ENCODE measurements at places on chromosomes 5 and 9.

- DNase-seq: no peak
Measured at GRCh38 chr5:133249593-133249992, 197.8 kb downstream of the HSPA4 start.

DNA sequence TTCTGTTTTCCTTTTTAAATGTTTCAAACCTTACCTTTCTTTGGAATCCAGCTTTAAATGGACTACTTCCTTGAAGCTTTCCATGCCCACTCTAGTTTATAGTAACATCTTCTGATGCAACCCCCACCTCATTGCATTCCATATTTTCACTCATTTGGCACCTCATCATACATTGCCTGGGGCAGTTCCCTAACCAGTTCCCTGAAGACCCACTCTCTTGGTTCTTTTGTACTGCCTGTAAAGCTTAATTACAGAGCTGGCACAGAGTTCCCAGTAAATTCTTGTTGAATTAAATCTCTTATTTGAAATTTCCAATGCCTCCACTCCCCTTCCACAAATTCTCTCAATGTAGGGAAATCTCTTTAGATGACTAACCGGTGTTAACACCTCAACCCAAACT, 257.2 kb downstream of the ARRDC3 start:
- DNase-seq: no peak

DNA sequence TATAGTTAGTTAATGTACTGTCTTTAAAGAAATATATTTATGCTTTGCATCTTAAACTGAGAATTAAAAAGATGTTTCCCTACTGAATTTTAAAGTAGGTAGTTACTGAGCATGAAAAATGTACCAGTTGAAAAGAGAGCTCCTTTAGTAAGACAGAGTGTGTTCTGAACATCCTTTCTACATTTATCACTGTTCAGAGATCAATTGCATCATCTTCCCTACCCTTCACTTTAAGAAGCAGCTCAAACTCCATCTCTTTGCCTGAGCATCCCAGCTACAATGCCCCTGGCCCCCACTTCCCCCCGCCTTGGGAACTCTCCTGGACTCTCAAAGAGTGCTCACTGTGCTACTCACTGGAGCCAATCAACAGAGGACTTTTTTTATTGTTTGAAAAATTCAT, 164.7 kb downstream of the GNAQ start:
- no peak for DNase-seq

DNA sequence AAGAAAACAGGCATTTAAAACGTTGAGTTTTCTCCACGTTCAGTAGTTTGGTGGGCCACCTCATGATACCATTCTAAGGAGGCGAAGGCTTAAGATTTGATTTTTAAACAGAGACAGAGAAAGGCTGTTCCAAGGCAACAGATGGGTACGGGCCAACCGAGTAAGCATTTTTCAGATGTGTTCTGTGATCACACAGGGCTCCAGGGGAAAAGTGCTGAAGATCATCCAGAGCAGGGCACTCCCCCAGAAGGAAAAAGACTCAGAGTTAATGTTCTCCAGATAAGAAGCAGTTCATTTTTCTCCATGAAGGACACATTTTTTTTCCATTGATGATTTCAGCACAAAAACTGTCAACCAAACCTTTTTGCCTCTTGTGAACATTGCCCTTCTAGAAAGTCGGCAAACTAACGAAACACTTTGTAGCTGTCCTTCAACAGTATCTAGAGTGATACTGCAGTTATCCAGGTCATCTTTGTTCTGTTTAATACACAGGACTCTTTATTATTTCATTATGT, 138.7 kb downstream of the ALDH1A1 start:
- no peak for DNase-seq

DNA sequence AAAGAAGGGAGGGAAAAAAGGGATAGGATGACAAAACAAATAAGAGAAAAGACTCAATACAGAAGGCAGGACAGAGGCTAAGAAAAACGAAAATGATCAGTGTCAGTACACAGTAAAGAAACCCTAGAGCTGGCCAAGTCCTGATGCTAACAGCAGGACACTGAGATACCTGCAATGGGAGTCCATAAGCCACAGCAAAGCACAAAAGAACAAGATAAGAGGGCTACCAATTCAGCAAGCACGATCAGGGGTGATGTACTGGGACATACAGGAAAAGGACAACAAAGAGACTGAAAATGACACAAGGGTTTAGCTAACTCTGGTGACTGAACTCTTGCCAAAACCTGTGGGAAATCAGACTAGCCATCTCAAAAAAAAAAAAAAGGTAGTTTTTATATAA, 1072.6 kb upstream of the COX7C start:
- no peak for DNase-seq

DNA sequence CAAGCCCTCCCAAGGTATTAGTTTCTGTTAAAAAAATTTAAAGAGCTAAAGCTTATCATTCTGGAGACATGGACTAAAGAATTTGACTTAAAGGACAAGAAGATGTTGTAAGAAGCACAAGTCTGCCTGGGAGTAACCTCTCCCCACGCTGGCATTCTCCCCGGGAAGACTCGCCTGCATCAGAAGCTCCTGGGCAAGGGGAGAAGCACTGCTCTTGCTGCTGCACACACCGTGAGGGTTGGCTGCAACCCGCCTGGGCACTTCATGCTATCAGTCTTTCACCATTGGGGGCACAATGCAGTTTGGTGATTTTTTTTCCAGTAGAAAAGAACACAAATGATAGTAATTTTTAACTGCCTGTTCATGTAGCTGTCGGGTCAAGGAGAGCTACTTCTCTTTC, 192.5 kb upstream of the PANK3 start:
- DNase-seq: no peak

DNA sequence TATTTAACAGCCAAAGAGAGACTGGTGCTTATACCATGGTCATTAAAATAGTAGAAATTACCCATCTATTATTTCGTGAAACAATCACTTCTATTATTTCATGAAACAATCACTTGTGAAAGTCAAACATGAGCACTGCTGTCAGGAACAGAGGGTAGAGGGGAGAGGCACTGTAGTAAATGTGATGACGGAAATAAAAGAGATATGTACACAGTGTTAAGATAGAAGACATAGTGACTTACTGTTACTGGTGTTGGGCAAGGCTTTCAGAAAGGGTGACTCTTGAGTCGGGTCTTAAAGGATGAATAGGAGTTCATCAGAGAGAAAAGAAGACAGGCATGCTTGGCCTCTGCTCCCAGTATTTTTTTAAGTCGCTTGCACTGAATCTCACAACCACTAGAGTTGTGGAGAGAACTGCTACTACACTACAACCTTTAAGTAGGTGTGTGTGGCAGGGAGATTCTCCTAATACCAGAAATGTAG, 162.6 kb upstream of the GNA14 start:
- no peak for DNase-seq

GRCh38 chr9:135116881-135117280, 29.4 kb downstream of the OLFM1 start:
- no peak for DNase-seq

- no peak for DNase-seq
Measured at GRCh38 chr9:22216730-22217172, 207.6 kb upstream of the CDKN2B start.

DNA sequence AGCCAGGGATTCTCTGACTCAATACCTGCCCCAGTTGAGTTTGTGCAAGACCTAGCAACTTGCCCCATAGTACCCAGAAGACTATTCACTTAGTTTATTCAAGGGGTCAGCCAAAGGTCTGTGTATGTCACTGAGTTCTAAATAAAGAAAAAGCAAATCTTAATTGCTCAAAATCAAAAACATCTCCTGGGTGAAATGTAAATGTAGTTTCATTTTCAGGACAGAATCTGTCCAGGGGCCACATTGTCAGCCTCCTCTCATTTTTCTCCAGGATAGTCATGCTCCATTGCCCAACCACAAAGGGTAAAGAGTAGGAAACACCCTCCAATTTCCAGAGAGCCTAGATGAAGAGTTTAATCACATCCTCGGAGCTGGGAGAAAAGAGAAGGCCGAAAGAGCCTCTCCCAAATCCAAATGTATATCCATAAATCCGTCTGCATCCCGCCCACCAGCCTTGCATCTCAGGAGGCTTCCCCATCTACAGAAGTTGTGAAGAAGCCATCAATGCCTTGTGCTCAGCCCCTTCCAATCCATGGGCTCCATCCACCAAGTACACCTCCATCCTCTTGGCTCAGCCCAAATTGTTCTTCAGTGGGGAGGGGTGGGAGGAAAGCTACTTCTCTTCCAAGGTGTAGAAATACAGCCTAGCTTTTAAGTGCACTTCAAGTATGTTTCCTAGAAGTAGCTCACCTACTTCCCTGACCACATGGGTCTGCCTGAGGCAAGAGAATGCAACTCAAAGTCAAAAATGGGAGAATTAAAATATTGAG, 26.9 kb downstream of the ADAM19 start:
- no peak for DNase-seq

- DNase-seq: no peak
Measured at GRCh38 chr5:171306166-171306565, 2.9 kb upstream of the TLX3 start.

DNA sequence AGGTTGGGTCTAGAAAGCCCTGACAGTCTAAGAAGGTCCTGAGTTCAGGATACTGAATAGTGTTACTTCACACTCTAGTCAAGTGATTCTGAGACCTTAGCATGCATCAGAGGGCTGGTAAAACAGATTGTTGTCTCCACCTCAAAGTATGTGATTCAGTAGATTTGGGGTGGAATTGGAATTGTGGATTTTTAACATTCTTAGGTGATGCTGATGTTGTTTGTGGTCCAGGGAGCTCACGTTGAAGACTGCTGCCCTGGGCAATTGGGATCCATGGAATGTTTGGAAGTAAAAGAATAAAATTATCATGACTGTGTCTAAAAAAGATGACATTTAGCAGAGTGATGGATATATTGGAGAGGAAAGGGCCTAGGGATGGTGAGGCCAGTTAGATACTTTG, 75.6 kb downstream of the VCAN start:
- no peak for DNase-seq

- no peak for DNase-seq
Measured at GRCh38 chr5:161544350-161544765, 2.2 kb downstream of the GABRB2 start.

DNA sequence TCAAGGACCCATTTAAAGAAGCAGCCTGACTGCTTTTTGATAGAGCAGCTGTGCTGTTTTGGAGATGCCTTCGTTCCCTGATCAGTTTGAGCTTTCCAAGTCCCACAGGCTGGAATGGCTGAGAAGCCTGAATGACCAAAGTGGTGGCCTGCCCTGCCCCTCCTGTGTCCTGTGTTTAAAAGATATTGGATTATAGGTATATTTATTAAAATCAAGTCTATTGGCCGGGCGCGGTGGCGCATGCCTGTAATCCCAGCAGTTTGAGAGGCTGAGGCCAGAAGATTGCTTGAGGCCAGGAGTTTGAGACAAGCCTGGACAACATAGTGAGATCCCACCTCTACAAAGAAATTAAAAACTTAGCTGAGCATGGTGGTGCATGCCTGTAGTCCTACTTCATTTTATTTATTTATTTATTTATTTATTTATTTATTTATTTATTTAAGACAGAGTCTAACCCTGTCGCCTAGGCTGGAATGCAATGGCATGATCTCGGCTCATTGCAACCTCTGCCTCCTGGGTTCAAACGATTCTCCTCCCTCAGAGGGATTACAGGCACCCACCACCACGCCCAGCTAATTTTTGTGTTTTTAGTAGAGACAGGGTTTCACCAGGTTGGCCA, 87.7 kb downstream of the CACNA1B start:
- DNase-seq: no peak

- DNase-seq: no peak
Measured at GRCh38 chr5:68823301-68823700, 270.5 kb upstream of the SLC30A5 start.

DNA sequence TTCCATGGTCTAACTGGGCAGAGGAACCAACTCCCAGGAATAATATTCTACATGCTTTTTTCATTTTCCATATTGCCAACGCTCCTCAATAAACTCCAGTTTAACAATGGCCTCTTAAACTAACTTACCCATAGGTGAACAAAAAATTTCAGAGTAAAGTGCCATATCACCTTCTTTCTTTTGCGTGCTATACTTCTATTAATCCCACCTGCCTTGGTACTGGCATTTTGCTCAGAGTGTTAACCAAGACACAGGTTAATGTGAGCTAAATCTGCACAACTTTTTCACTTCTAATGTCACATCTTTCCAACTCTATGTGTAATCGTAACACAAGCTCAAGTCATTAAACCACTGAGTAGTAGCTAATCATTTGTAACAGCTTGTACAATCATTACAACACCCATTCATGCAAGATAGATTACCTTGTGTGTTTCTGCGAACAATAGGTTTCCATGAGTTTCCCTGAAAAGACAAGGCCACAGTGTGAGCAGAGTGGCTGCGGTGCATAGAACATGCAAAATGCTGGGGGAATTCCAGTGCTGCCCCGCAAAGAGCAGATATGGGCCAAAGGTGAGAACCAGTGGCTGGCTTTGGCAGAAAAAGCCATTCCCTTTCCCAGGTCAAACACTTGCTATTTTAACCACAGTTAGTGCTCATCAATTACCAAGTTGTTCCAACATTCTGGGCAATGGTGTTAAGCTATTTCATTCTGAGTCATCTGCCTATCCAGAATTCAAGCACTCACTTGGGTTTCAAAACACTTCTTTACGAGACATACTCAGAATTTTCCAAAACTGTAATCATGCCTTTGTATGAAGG, 42.8 kb downstream of the TIMD4 start:
- no peak for DNase-seq

GRCh38 chr5:10726179-10726912, 34.7 kb downstream of the DAP start:
- DNase-seq: peak; percentile 11

GRCh38 chr9:89491694-89492093, 6.2 kb downstream of the SEMA4D start:
- no peak for DNase-seq

- no peak for DNase-seq
Measured at GRCh38 chr9:73270967-73271721, 119.5 kb downstream of the ANXA1 start.

- no peak for DNase-seq
Measured at GRCh38 chr9:138047469-138048040, 170.0 kb downstream of the CACNA1B start.

GRCh38 chr9:129225815-129226214, 47.8 kb upstream of the IER5L start:
- DNase-seq: no peak

- no peak for DNase-seq
Measured at GRCh38 chr5:82986404-82986803, 90.8 kb downstream of the TMEM167A start.

DNA sequence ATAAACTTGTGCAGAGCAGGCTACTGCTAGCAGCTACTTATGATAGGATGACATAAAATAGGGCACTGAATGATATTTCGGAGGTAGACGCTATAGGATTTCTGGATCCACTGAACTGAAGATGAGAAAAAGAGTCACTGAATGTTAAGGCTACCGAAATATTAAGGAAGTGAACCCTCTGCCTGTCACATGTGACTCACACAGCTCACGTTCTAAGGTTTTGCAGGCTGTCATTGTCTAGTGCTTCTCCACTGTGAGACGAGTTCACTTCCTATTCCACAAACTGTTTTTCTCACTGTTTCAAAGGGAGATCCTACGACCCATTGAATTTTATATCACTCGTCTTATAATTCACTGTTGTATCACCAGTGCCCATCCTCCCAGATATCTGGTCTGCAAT, 100.8 kb downstream of the CTNND2 start:
- DNase-seq: no peak

DNA sequence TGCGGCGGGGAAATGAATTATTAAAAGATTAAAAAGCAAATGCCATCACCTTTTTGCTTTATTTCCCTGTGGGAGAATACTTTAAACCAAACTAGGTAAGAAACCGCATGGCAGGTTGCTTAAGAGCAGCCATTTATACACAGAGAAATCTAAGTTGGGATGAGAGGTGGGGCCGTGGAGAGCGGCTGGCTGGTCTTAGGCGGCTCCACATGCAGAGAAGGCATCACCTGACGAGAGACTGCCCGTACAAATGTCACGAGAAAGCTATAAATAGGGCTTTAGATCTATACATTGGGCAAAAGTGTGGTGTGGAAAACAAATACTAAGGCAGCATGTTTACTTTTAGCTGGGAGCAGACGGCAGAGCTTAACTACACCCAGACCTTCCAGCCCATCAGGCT, 39.4 kb downstream of the MED27 start:
- DNase-seq: no peak

Data from NCI-H2029 (cell line).